ENCODE measurements at places on chromosomes 1 and 21. TPM values are rescaled to one million over a fixed set of nuclear protein-coding genes. Genes with fewer than 3 reads are reported as not detected.
A peak's percentile ranks its signal among the peaks of the same experiment; 100 is the strongest.

DNA sequence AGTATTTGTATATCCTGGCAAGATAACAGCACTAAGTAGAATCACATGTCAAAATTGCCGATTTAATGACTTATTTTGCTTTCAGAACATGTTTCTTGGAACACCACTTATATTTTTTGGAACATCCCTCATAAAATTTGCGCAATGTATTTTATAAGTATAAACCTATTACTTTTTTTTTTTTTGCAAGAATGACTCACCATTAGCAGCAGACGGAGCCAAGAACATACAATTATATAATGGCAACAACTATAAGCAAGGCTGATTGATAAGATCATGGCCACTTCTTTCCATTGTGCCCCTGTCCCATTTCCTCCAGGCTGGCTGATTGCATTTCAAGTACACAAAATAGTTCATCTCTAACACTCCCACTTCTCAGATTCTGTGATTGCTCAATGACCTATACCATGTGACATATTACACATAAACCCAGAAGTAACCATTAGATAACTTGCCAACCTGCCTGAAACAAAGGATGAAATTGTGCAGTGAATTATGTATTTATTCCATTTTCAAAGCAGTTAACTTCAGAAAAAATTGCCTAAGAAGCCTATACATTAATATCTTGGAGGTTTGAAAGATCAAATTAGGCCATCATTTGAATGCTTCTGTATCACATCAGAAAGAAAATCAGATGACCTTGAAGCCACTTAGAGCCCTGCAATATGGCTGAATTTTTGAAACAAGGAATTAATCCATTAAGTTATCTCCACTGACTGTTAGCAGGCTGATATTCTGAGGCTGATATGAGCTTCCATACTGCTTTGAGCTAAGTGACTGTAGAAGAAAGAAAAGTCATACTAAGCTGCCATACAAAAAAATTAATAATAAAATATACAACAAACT is 77.8 kb upstream of the PRMT6 start:
- H3K36me3 ChIP-seq: no peaks in the 10 kb centered on the region
- no peaks in the 10 kb centered on the region for H3K27me3 ChIP-seq
- H3K27ac ChIP-seq: no peak overlapping the region
- no peak for DNase-seq
- H3K4me3 ChIP-seq: no peak overlapping the region

GRCh38 chr21:43025636-43026180 is 49.9 kb downstream of the CBS start:
- no peak for DNase-seq
- H3K4me1 ChIP-seq: no peaks in the 10 kb centered on the region
- no peak overlapping the region for H3K4me3 ChIP-seq
- H3K27me3 ChIP-seq: no peaks in the 10 kb centered on the region
- peaks cover 31% of the 10 kb centered on the region for H3K36me3 ChIP-seq

DNA sequence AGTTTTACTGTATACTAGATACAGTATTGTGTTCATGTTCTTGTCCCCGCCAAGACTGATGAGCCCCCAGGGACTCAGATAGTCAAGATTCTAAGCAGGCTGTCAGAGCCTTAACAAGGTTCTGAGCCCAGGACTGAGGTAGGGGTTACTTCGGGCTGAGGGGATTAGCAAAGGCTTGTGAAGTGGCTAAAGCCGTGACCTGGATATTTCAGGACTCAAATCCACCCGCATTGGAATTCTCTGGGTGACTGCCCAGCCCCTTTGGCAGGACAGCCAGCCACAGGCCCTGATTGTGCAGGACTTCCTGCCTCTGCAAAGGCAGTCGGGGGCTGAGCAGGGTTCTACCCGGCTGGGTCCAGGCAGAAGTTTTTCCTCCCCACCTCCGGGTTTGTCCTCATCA is at the start of gene PLA2G5:
Gene PLA2G5, plus strand, starts transcription at position 321 of the 400 bp plus-strand sequence. CDS start 14,637 bp downstream, outside the sequence.
- peak within 1 kb of the TSS; percentile 85 for H3K27ac ChIP-seq
- peak; percentile 86 for DNase-seq
- H3K4me3 ChIP-seq: peak within 1 kb of the TSS; percentile 47
- H3K4me1 ChIP-seq: peaks cover 41% of the 10 kb centered on the region
- no peaks in the 10 kb centered on the region for H3K36me3 ChIP-seq
- no peaks in the 10 kb centered on the region for H3K27me3 ChIP-seq

- no peaks in the 10 kb centered on the region for H3K4me1 ChIP-seq
- no peaks in the 10 kb centered on the region for H3K27me3 ChIP-seq
- H3K27ac ChIP-seq: no peak overlapping the region
- H3K36me3 ChIP-seq: no peaks in the 10 kb centered on the region
- DNase-seq: no peak
- no peak overlapping the region for H3K4me3 ChIP-seq
Measured at GRCh38 chr1:59553371-59553770, 256.5 kb downstream of the FGGY start.

- H3K36me3 ChIP-seq: no peaks in the 10 kb centered on the region
- DNase-seq: no peak
Measured at GRCh38 chr1:14794906-14795305, 196.4 kb downstream of the KAZN start.

GRCh38 chr1:43537423-43538142 is 6.9 kb downstream of the PTPRF start:
- H3K4me3 ChIP-seq: no peak overlapping the region
- peaks cover 65% of the 10 kb centered on the region for H3K4me1 ChIP-seq
- DNase-seq: no peak
- H3K27me3 ChIP-seq: no peaks in the 10 kb centered on the region

GRCh38 chr1:44496541-44497171 is 91.6 kb downstream of the RNF220 start:
- no peak overlapping the region for H3K4me3 ChIP-seq
- H3K27ac ChIP-seq: no peak overlapping the region
- peaks cover 2% of the 10 kb centered on the region for H3K27me3 ChIP-seq
- H3K36me3 ChIP-seq: no peaks in the 10 kb centered on the region
- DNase-seq: no peak

DNA sequence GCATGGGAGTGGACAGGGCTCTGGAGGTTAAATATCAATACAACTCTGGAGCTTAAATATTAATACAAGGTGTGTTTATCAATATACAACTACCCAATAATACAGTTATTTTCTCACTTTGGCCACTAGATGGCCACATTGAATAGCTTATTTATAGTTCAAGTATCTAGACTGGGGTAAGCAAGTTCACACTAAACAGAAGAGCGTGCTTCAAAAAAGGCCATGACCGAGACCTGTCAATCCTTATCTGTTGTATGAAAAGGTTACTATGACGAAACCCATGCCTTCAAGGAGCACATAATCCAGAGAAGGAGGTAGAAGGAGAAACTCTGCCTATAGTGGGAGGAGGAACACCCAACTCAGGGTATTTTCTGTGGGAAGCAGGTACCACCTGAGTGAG is 29.1 kb downstream of the CHML start:
- no peak overlapping the region for H3K27ac ChIP-seq
- H3K36me3 ChIP-seq: no peaks in the 10 kb centered on the region
- no peaks in the 10 kb centered on the region for H3K27me3 ChIP-seq
- H3K4me3 ChIP-seq: no peak overlapping the region

GRCh38 chr1:15347182-15347581 is 62.5 kb upstream of the EFHD2 start:
- H3K4me3 ChIP-seq: no peak overlapping the region
- peaks cover 32% of the 10 kb centered on the region for H3K4me1 ChIP-seq
- no peaks in the 10 kb centered on the region for H3K36me3 ChIP-seq
- no peak for DNase-seq
- no peaks in the 10 kb centered on the region for H3K27me3 ChIP-seq

DNA sequence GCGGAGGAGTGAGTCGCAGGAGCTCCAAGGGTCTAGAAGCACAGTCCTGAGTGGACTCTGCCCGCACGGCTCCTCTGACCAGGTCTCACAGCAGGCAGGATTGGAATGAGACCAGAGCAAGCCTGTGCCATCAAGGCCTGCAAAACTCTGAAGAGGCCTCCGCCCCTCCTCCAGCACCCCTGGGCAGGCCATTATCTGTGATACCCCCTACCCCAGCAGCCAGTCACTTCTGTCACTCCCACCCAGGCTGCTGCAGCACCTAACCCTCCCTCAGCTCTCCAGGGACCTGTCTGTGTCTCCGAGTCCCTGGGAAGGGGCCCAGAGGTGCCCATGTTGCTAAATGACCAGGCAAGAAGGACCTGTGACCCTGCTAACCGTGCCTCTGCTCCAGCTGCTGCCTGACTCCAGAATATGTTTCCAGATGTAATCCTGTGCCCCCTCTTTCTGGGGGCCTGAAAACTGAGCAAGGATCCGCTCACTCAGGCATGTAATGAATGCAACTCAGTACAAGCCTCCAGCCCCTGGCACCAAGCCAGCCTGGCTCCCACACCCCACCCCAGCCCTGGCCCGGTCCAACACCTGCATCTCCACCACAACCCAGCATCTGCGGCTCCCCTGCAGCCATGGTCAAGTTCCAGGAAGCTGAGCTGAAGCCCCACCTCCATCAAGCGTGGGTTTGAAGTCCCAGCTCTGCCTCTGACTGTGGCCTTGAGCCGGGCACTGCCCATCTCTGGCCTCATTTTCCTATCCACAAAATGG is 22.1 kb upstream of the COL16A1 start:
- no peaks in the 10 kb centered on the region for H3K4me1 ChIP-seq
- H3K27ac ChIP-seq: no peak overlapping the region
- no peak overlapping the region for H3K4me3 ChIP-seq
- H3K27me3 ChIP-seq: no peaks in the 10 kb centered on the region

- H3K4me3 ChIP-seq: no peak overlapping the region
- peaks cover 17% of the 10 kb centered on the region for H3K4me1 ChIP-seq
- no peaks in the 10 kb centered on the region for H3K27me3 ChIP-seq
Measured at GRCh38 chr1:53576381-53576801, 117.2 kb downstream of the DMRTB1 start.

- no peaks in the 10 kb centered on the region for H3K27me3 ChIP-seq
- H3K27ac ChIP-seq: no peak overlapping the region
- H3K4me3 ChIP-seq: no peak overlapping the region
- H3K36me3 ChIP-seq: no peaks in the 10 kb centered on the region
- no peaks in the 10 kb centered on the region for H3K4me1 ChIP-seq
- DNase-seq: no peak
Measured at GRCh38 chr1:101174722-101175121, 62.1 kb upstream of the S1PR1 start.

GRCh38 chr1:53366901-53367502 is 39.1 kb upstream of the LRP8 start:
- H3K4me1 ChIP-seq: no peaks in the 10 kb centered on the region
- no peaks in the 10 kb centered on the region for H3K27me3 ChIP-seq
- H3K27ac ChIP-seq: no peak overlapping the region
- DNase-seq: peak; percentile 29
- no peak overlapping the region for H3K4me3 ChIP-seq

DNA sequence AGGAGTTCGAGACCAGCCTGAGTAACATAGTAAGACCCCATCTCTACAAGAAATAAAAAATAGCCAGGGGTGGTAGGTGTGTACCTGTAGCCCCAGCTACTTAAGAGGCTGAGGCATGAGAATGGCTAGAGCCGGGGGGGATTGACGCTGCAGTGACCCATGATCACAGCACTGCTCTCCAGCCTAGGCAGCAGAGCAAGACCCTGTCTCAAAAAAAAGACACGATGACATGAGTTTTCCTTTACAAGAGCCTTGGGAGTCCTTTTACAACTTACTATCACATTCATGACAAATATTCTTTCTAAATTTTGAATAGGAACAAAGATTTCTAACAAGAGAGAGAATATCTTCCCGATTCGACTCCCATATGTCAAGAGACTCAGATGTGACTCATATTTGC is 3.3 kb upstream of the BRWD1 start:
- no peak overlapping the region for H3K27ac ChIP-seq
- peaks cover 37% of the 10 kb centered on the region for H3K4me1 ChIP-seq
- no peak overlapping the region for H3K4me3 ChIP-seq
- no peaks in the 10 kb centered on the region for H3K27me3 ChIP-seq
- DNase-seq: no peak

DNA sequence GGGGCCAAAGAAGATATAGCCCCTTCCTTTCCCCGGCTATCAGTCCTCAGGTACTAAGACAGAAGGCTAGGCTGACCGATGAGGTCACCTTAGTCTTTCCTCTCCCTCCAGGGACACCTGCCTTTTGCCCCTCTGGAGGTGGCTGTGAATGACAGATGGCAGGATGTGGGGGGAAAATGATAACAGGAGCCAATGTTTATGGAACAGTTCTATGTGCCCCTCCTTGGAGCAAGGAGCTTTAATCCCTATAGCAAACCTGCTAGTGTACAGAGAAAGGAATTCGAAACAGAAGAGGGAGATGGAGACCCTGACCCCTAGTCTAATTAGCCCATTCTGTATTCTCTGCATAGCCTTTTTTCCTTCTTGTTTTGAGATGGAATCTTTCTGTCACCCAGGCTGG is 28.1 kb downstream of the SERINC2 start:
- H3K27ac ChIP-seq: no peak overlapping the region
- no peaks in the 10 kb centered on the region for H3K4me1 ChIP-seq
- H3K27me3 ChIP-seq: no peaks in the 10 kb centered on the region
- no peak overlapping the region for H3K4me3 ChIP-seq
- no peaks in the 10 kb centered on the region for H3K36me3 ChIP-seq
- DNase-seq: no peak

GRCh38 chr1:59664166-59664565 is 150.6 kb upstream of the HOOK1 start:
- no peaks in the 10 kb centered on the region for H3K36me3 ChIP-seq
- no peak overlapping the region for H3K27ac ChIP-seq

- H3K27me3 ChIP-seq: no peaks in the 10 kb centered on the region
- DNase-seq: peak; percentile 91
- no peak overlapping the region for H3K27ac ChIP-seq
Measured at GRCh38 chr1:111481387-111482221, 7.8 kb downstream of the C1orf162 start.

DNA sequence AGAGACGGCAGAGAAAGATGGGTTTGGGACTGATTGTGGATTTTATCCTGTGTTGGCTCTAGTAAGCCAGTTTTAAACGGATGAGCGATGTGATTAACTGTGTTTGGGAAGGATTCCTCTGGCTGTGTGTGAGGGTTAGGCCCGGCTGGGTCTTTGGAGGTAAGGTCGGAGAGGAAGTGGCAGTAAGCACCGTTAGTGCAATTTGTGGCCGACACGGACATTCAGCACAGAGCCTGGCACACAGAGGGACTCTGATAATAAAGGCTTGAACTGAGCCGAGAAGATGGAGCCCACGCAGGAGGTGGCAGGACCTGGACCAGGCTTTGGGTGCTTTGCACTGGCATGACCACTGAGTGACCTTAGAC is 1.3 kb downstream of the MTFR1L start:
- H3K4me1 ChIP-seq: peaks cover 25% of the 10 kb centered on the region
- peaks cover 26% of the 10 kb centered on the region for H3K36me3 ChIP-seq
- peak overlapping the region; percentile 97 for H3K4me3 ChIP-seq
- no peak for DNase-seq
- no peaks in the 10 kb centered on the region for H3K27me3 ChIP-seq
- peak overlapping the region; percentile 90 for H3K27ac ChIP-seq

- H3K27me3 ChIP-seq: no peaks in the 10 kb centered on the region
- peak within 1 kb of the TSS; percentile 93 for H3K27ac ChIP-seq
- H3K36me3 ChIP-seq: peaks cover 8% of the 10 kb centered on the region
- H3K4me3 ChIP-seq: peak within 1 kb of the TSS; percentile 62
- peak; percentile 92 for DNase-seq
- H3K4me1 ChIP-seq: no peaks in the 10 kb centered on the region
Measured at GRCh38 chr1:107056426-107057196, at the start of gene PRMT6. PRMT6 (plus strand) TSS chr1:107056674; CDS start chr1:107056716, 42 bp downstream.

Gene CD84
- total RNA-seq: 3.9 TPM

Gene SPRR5
- total RNA-seq: not detected

Gene BRDT
- total RNA-seq: not detected

Gene MAP3K21
- 0.71 TPM for total RNA-seq

Gene NR1I3
- not detected for total RNA-seq

Gene PRAMEF11
- not detected for total RNA-seq

Gene LCE2C
- total RNA-seq: not detected

Gene CNKSR1
- 4.7 TPM for total RNA-seq

Gene SLC1A7
- total RNA-seq: 0.54 TPM

Gene KLHDC9
- total RNA-seq: 9.9 TPM

Gene KIF2C
- total RNA-seq: 0.49 TPM

Gene AHDC1
- 34.1 TPM for total RNA-seq

Gene OR2T34
- total RNA-seq: not detected

Gene ERVH48-1
- total RNA-seq: not detected

Gene CFHR2
- not detected for total RNA-seq

Gene LORICRIN
- not detected for total RNA-seq

Gene SERPINC1
- not detected for total RNA-seq

Data from sigmoid colon (tissue), 7 donors.